ENCODE measurements at places on chromosomes 13 and 19. TPM values are rescaled to one million over a fixed set of nuclear protein-coding genes. Genes with fewer than 3 reads are reported as not detected.

GRCh38 chr13:94703721-94704314 lies 8.5 kb downstream of the SOX21 start:
- DNase-seq = no peak

DNA sequence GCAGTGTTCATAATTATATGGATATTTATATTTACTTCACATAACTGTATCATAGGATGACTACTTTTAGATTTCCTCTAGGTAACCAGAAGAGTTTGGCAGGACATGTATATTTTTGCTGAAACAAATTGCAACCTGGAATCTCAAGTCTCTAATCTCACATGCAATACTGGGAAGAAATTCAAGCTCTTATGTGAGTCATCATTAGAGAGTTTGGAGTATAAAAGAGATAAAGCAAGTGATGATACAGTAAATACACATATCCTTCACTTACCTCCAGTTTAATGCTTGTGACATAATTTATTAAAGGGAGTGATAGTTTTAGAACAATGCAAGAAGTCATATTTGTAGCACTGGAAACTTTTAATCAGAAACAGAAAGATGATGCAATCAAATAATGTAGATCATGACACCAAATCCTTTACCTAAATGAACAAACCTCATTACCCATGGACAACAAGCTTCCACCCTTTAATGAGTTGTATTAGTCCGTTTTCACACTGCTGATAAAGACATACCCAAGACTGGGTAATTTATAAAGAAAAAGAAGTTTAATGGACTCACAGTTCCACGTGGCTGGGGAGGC lies 15.8 kb upstream of the OR7A17 start:
- no peak for DNase-seq

- DNase-seq = no peak
Observed at GRCh38 chr13:83765796-83766195, 116.5 kb downstream of the SLITRK1 start.

DNA sequence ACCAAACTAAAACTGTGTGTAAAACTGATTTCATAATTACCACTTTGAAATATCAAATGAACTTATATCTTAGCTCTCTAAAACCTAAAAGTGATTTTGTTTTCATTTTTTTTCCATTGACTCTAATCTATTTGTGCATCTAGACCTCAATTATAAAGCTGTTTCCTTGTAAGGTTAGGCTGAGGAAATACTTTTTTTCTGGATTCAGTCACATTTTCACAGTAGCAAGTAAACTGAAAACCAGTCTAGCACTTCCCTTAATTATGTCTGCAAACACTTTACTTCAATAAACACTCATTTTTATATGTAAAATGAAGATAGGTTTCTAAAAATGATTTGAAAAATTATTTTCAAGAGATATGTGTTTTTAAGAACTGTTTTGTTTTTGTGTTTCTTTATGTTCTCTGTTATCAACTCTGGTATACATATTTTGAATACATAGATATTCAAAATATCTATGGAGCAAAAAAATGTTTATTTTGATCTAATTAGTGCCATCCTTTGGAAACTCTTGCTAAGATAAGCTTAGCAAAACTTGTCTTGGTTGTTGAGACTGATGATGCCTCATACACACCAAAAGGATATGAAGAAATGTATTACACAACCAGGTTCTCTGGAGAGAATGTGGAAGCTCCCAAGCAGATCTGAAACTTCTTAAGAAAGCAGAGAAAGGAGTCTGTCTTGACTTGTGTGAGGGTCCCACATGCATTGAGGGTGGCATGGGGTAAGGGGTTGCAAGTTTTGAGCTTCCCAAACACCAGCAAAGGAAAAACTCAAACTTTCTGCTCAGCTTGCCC lies 1887.4 kb downstream of the PCDH9 start:
- no peak for DNase-seq

- no peak for DNase-seq
Observed at GRCh38 chr13:110308656-110309359, 1.7 kb downstream of the COL4A2 start.

- DNase-seq = no peak
Observed at GRCh38 chr19:33486936-33487811, 34.4 kb downstream of the PEPD start.

GRCh38 chr13:60627071-60627686 lies 230.2 kb downstream of the TDRD3 start:
- DNase-seq = no peak

- no peak for DNase-seq
Observed at GRCh38 chr19:38615007-38615581, 2.7 kb downstream of the MAP4K1 start.

DNA sequence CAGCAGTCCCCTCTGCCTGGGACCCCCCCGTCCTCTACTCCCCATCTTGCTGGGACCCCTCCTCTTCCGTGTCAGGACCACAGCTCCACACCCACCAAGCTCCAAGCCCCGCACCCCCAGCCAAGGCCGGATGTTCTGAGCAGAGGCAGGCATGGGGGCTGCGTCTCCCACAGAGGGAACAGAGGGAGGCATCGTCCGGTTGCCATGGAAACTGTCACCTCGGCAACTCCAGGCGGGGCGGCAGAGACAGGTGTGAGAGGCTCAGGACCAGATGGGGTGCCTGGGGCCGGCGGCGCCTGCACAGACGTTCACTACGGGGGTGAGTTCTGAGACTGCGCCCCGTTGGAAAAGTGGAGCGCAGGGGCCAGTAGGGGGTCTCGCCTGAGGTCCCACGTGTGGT lies 5.4 kb downstream of the RNU6-9 start:
- no peak for DNase-seq

DNA sequence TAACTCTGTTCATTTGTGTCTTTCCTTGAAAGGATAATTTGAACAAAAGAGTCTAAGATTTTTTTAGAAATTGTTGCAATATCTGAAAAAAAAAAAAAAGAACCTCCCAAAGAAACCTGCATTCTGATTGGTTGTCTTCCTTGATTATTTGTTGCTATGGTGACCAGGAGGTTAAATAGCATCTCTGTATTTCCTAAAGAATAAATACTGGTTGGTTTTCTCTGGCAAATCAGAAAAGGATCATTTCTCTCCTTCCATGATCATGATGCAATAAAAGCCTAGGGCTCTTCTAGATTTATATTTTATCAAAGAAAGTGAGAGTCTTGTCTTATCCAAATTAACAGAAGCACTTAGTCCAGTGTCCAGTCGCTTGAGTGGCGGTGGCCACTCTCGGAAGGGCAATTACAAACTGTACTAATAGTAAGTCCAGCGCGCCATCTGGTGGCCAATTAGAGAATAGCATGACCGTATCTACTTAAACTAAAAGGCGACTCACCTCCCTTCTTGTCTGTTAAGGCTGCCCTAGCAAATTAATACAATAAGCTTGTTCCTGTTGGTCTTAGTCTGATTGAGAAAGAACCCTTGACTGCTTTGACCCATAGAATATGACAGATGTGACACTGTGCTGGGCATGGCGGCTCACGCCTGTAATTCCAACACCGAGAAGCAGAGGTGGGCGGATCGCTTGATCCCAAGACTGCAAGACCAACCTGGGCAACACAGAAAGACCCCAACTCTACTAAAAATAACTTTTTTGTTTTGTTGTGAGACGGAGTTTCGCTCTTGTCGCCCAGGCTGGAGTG lies 47.0 kb upstream of the PNMA8B start:
- peak; percentile 62 for DNase-seq

- no peak for DNase-seq
Observed at GRCh38 chr19:47447470-47448359, 24.0 kb downstream of the SLC8A2 start.

DNA sequence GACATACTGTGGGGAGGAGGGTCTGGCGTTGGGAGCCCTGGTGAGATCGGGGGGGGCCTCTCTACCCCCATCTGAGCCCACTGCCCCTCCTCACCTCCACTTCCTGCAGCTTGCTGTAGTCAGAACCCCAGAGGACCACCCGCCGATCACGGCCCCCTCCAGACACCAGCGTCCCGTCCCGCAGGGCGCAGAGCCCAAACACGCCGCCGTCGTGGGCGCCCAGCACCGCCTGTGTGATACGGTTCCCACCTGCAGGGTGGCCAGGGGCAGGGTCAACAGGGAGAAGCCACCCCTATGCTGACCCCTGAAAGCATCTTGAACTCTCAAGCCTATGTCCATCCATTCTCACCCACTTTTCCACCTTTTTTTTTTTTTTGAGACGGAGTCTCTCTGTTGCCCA lies 17.8 kb downstream of the EML2 start:
- DNase-seq = no peak

DNA sequence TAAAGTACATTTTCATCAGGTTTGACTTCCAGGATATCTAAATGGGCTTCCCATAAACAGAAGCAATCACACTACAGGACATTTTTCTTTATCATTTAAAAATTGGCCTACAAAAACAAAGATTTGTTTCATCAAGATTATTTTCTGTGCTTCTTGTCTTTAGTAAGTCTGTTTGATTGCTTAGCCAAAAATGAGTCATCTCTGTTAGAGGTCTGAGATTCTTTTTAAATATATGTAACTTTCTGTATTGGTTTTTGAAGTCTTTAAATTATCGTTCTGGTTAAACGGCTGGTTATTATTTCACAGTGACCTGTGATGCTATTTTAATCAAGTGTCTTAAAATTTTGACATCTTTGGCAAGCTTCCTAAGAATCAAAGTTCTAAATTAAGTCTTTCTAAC lies 62.7 kb downstream of the SLITRK1 start:
- DNase-seq = no peak

DNA sequence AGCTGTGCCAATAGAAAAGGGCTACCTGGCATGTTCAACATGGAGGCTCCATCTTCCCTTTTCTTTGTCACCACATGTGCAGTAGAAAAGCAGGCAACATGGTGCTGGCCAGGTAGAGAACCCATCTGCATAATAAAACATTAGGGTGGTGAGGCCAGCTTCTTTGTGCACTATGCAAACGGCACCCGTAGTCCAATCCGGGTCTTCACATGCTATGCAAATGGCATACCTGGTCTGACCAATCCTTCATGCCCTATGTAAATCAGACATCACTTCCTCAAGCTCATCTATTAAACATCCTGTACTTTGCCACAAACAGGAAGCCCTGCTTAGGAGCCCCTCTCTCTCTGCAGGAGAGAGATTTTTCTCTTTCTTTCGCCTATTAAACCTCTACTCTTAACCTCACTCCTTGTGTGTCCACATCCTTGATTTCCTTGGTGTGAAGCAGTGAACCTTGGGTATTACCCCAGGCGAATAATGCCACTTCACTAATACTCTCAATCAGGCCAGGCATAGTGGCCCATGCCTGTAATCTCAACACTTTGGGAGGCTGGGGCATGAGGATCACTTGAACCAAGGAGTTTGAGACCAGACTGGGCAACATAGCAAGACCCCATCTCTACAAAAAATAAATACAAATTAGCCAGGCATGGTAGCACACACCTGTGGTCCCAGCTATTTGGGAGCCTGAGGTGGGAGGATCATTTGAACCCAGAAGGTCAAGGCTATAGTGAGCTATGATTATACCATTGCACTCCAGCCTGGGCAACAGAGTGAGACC lies 111.3 kb upstream of the MRI1 start:
- no peak for DNase-seq

GRCh38 chr13:78601874-78602560 lies 1.3 kb downstream of the POU4F1 start:
- DNase-seq = no peak

DNA sequence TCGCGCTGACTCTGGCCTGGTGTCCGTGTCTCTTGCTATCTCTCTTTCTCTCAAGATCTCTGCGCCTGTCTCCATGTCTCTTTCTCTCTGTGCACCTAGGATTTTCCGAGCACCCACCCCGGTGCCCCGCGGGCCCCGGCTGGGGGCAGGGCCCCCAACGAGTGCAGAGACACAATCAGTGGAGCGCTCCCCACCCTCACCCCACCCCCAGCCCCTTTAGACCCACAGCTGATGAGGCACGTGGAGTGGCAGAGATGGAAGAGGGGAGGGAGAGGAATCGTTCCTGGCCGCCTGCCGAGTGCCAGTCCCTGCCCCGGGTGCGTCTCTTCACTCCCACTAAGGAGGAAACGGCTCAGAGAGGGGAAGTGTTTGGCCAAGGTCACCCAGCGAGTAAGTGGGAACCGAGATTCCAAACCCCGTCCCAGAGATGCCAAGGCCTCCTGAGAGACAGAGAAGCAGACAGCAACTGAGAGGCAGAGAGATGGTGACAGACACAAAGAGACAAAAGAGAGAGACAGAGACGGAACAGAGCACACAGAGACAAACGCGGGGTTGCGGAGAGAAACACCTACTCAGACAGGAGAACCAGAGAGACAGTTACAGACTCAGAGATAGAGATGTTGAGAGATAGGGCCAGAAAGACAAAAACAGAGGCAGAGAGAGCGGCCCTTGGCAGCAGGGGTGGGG lies 626 bp upstream of the BCL3 start:
- DNase-seq = no peak

DNA sequence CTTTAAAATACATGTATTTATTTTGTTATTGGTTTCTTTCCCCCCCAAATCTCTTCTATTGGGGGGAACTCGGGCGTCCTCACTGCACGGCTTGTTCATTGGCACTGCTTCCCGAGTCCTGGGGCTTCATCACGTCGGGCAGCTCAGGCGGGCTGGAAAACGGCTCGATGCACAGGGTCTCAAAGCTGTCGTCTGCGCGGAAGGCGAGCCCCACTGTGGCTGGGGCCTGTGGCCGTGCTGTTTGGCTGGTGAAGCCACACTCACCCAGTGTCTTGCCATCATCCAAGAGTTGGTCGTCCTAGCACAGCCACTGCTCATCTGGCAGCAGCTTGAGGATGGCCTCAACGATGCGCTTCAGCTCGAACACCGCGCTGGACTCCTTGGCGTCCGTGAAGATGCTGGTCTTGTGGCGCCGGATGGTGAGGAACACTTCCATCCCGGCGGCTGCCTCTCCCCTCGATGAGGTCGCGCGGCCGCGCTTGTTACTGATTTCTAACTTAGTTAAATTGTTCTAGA lies 6.0 kb upstream of the ATP8A2 start:
- no peak for DNase-seq

GRCh38 chr13:30322428-30322827 lies 15.1 kb upstream of the KATNAL1 start:
- no peak for DNase-seq

DNA sequence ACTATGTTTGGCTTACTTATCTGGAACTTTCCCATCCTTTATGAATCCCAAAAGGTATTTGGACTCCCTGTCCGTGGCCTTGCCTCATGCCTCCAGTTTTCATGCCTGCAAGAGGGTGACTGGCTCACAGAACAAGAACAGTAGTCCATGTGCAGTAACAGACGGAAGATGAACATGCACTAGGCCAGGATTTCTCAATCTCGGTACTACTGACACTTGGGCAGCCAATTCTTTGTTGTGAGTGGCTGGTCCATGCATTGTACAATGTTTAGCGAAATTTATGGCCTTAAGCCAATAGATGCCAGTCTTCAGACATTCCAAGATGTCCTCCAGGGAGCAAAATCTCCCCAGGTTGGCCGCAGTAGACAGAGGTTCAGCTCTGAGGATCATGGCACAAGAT lies 61.9 kb downstream of the DOCK9 start:
- DNase-seq = no peak

- DNase-seq = no peak
Observed at GRCh38 chr19:46631481-46631880, 4.5 kb downstream of the GNG8 start.

GRCh38 chr19:33280351-33280921 lies 21.9 kb downstream of the CEBPA start:
- no peak for DNase-seq

ANKRD24 gene
- not detected for total RNA-seq

KLK6 gene
- not detected for total RNA-seq

GSX1 gene
- not detected for total RNA-seq

GRWD1 gene
- 16.0 TPM for total RNA-seq

USHBP1 gene
- total RNA-seq = 12.3 TPM

LRRC25 gene
- 6.9 TPM for total RNA-seq

RFPL4A gene
- total RNA-seq = not detected

RFXANK gene
- 20.2 TPM for total RNA-seq

BICRA gene
- 19.7 TPM for total RNA-seq
